Psoas muscle (tissue), 8 donors: ENCODE measurements at places on chromosomes 11 and 22. TPM values are rescaled to one million over a fixed set of nuclear protein-coding genes. Genes with fewer than 3 reads are reported as not detected.

GRCh38 chr11:125624756-125625213 is at the start of gene CHEK1:
Gene CHEK1, plus strand, starts transcription at chr11:125625163. Its CDS starts 1,606 bp downstream, at chr11:125626769.
- DNase-seq, result no peak

DNA sequence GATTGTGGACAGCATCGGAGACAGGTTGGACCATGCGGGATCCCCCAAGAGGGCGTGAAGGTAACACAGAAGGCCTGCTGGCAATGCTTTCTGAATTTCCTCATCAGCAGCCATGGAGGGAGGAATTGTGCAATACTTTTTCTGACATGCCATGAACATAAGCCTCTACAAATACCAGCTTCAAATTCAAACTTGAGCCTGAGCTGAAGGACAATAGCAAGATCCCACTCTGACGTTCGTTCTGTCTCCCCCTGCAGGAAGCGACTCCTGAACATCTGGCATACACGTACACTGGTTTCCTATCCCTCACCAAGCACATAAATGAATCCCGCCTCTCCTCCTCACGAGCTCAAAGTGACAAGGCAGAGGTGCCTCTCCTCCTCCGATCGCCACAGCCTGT is 312.2 kb downstream of the BRD1 start:
- no peak for DNase-seq

DNA sequence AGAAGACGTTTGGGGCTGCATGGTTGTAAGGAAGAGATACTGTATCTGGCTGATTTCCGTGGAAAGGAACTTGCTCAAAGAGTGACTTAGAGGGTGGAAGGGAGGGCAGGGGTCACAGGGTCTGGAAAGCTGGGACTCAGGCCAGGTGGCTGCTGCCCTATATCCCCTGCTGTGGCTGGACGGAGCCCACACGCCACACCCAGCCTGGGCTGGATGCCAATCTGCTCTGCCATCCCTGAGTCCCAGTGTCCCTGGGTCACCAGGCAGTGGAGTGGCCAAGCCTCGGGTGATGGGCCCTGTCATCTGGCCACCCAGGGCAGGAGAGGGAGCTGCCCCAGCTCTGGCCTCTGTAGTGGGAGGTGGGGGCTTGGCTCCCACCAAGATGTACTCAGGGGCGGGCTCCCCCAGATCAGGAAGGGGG is 26.5 kb upstream of the KRTAP5-7 start:
- DNase-seq, result no peak

DNA sequence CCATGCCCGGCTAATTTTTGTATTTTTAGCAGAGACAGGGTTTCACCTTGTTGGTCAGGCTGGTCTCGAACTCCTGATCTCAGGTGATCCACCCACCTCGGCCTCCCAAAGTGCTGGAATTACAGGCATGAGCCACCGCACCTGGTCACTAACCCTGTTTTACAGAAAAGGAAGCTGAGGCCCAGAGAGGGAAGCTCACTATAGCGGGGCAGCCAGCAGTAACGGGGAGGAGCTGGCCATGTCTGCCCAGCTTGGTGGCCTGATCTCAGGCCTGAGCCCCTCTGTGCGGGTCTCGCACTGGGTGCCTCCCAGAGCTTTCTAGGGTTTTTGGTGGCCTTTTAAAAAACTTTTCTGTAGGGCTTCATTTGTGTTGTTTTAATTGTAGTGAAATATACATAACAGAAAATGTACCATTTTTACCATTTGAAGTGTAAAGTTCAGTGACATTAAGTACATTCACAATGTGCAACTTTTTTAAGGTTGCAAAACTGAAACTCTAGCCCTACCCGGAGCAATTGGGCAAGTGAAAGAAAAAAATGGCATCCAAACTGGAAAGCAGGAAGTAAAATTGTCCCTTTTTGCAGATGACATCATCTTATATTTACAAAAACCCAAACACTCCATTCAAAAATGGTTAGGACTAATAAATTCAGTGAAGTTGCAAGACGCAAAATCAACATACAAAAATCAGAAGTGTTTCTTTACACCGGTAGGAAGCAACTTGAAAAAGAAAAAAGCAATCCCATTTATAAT is 14.5 kb upstream of the CYTH4 start:
- no peak for DNase-seq

DNA sequence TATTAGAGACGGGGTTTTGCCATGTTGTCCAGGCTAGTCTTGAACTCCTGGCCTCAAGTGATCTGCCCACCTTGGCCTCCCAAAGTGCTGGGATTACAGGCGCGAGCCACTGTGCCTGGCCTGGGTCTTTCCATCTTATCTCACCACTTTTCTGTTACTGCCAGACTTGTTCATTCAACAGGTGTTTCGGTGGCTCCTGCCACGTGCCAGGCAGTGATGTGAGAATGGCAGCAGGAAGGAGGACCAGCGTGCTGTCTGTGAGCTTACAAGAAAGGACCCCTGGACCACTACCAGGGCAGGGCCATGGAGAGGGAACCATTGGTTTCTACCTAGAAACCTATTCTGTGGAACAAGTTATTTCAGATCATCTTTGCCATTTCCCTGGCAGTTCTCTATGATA is 44.2 kb downstream of the CLMP start:
- no peak for DNase-seq

DNA sequence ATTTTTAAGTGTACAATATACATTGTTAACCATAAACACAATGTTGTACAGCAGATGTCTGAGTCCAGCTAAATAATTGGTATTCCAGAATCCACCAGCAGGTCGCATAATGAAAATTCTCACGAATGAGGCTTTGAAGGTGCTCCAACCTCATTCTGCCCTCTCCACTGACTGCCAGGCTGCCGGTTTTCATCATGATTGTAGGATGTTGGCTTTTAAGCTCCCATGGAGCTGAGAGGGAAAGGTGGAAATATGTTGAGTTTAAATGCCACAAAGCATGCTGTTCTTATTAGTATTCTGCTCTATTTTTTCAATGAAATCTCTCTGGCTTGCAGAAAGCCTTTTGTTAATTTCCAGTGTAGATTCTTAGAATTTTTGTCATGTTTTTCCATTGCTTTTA is 337.2 kb upstream of the DDI1 start:
- no peak for DNase-seq

DNA sequence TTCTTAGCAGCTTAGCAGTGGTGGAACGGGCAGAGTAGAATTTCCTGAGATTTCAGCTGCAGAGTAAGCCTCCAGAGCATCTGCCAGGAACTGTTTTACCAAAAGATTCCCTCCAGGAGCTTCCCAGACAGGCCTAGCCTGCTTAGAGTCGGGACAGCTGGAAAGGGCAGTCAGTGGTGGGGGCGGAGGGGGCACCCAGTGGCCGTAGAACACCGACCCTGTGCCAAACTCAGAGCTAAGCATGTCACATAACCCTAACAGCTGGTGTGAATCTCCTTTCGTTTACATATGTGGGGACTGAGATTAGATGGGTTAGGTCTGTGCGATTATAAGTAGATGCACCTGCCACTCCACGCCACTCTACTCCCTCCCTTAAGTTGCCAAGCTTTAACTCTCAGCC is 80.0 kb upstream of the CRTAM start:
- no peak for DNase-seq

GRCh38 chr11:120409655-120410054 is 73.4 kb downstream of the ARHGEF12 start:
- no peak for DNase-seq

GRCh38 chr11:78653294-78653909 is 78.7 kb upstream of the NARS2 start:
- no peak for DNase-seq

DNA sequence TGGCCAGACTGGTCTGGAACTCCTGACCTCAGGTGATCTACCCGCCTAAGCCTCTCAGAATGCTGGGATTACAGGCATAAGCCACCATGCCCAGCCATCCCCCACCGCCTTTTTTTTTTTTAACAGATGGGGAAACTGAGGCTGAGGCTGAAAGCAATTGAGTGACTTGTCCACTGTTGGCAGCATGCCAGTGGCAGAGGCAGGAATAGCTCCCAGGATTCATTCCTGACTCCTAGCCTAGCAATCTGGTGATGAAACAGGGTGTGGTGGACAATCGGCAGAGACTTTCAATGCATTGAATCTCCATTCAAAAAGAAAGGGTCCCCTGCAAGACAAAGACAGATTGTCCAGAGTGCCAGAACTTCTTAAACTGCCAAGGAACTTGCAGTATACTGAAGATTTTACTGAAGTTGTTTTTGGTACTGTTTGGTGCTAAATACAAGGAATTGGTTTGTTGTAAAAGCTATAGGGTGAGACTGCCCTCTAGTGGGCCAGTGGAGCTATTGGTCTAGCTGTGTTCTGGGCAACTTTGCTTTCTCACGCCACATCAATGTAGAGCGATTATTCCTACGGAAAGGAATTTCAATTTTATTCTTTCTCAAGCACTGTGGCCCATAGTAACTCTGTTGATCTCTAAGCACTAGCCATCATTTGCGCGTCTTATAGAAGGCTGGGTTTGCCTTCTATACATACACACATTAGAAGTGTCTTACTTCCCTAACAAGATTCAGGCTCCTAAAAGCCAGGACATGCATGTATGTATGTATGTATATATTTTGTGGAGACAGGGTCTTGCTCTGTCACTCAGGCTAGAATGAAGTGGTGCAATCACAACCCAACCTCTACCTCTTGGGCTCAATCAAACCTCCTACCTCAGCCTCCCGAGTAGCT is 21.0 kb downstream of the C22orf31 start:
- DNase-seq, result no peak

- no peak for DNase-seq
Measured at GRCh38 chr11:18721561-18722292, 4.3 kb downstream of the IGSF22 start.

- no peak for DNase-seq
Measured at GRCh38 chr11:26841818-26842473, 120.1 kb upstream of the SLC5A12 start.

DNA sequence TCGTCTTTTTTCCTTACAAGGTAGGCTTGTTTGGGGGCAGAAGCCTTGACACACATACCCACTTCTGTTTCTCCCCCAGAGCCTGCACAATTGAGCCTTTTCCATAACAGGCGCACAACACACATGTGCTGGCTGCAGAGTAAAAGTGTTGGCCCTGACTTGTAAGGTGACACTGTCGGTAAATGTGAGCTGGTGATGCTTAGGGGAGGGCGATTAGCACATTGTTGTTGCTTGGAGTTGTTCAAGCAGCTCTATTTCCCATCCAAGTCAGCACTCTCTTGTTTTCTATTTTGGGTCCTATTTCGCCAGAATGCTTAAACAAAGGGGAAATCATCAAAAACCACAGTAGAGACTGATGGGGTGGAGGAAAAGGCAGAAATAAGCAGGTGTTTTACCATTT is 51.9 kb upstream of the PTPRJ start:
- DNase-seq, result no peak

GRCh38 chr11:65434667-65435410 is 12.2 kb downstream of the NEAT1 start:
- DNase-seq, result no peak

DNA sequence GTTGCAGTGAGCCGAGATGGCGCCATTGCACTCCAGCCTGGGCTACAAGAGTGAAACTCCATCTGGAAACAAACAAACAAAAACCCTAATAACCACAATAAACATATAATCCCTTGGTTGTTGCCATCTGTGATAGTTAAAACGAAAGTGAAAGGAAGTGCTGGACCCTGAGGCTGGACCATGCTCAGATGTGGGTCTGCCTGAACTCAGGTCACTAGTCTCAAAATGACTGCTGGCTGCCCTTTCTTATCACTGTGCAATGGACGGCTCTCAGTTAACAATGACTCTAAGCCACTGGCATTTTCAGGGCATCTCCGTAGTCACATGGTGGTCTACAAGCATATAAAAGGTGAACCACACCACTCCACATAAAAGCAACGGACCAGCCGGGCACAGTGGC is 48.2 kb upstream of the FTH1 start:
- no peak for DNase-seq

DNA sequence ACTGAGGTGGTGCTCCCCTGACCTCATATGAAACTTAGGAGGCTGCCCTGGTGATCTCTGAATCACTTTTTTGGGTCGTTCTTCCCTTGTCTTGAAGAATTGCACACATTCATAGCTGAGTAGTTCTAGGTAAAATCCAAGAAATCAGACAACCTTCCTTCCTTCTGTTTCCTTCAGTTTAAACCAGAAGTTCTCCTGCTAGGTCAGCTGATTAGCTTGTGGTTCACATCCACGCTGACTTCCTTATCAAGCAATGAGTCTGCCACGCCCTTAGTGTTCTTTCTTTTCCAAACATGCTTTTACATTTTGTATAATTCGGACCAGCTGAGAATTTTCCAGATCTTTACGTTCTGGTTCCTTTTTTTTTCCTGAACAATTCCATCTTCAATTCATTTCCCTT is 892.8 kb downstream of the NTM start:
- no peak for DNase-seq

GRCh38 chr22:40347300-40347699 is 1.0 kb downstream of the ADSL start:
- DNase-seq, result no peak

DNA sequence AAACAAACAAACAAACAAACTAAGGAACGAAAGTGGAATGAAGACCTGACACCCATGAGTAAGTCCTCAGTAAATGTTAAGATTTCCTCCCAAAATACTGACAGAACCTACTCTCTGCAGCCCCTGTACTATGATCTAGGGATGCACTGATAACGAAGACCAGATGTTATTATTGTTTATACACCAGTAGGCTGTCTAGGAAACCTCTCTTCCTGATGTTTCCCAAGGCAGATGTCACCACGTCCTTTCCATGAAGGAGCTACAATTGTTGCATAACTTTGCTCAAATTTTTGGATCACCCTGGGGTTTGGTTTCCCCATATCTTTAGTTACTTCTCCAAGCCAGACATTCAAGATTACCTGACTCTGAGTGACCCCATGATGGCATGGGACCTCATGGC is 340.7 kb downstream of the MIAT start:
- DNase-seq, result no peak

- no peak for DNase-seq
Measured at GRCh38 chr22:49010070-49010863, 817.4 kb downstream of the BRD1 start.

DNA sequence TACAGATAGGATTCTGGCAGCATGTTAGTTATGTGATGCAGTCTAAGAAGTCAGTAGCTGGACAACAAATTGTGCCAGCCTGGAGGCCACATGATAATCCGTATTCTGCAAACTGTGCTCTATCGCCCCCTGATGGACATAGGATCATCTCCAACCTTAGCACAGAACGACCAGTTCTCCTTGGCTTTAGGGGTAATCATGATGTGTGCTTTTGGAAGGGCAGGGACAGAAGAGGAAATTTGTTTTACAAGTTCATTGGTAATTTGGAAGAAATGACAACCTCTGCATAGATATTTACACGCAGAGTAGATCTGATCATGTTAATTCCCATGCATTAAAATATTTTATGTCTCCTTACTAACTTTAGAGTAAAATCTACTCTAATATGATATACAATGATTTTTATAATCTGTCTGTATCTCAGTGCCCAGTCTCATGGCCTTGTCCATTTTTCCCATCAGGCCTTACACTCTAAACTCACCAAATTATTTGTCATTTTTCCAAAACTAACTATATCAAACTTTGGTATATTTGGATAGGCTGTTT is 12.1 kb downstream of the OR10D3 start:
- no peak for DNase-seq

GRCh38 chr11:44737245-44738085 is 10.7 kb downstream of the TSPAN18 start:
- DNase-seq, result no peak

- no peak for DNase-seq
Measured at GRCh38 chr22:32389685-32390084, 22.4 kb downstream of the RTCB start.

The SCN2B gene
- 6.6 TPM for total RNA-seq

The TMEM45B gene
- not detected for total RNA-seq

The PHOX2A gene
- total RNA-seq, result not detected

The SLC22A24 gene
- not detected for total RNA-seq

The ANAPC15 gene
- total RNA-seq, result 36.7 TPM

The ARHGAP8 gene
- 0.14 TPM for total RNA-seq

The OR51E1 gene
- total RNA-seq, result 0.61 TPM

The UBE2L6 gene
- total RNA-seq, result 6.8 TPM

The PDE2A gene
- 20.1 TPM for total RNA-seq

The SMCO4 gene
- 21.8 TPM for total RNA-seq

The OR51E2 gene
- 0.19 TPM for total RNA-seq
